GM10248 (cell line): ENCODE measurements at places on chromosomes 3 and 15.

DNA sequence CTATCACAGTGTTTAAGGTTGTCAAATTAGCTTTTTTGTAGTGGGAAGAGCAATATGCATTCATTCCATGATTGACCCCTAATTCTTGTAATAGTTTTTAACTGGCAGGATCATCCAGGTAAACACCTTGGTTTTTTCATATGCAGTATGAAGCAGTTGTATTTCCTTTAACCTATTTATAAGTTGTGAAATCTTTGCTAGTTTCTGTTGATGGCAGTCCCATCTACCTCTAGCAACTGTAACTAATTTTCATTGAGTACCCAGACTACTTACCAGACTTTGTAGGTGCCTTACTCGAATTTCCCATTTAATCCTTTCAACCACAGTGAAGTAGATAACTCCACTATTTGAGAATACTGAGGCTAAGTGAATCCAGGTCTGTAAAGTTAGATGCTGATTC lies 6.1 kb downstream of the FXR1 start:
- DNase-seq = no peak

DNA sequence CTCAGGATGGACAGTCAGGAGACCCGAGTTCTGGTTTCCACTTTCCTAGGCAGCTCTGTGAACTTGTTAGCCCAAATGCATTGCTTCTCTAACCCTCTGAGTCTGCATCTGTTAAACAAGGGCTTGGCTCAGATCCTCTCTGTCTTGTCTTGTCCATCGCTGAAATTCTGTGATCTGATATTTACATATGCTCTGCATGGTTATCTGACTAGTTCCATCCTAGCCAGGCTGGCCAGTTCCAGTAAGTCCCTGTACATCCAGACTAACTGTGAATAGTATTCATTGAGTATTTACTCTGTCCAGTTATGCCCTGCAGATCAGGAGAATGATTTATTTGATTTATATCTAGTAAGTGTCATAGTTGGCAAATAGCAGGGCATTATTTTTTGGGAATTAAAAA lies 27.0 kb upstream of the SV2B start:
- no peak for DNase-seq

GRCh38 chr3:189896533-189896932 lies 224.2 kb downstream of the P3H2 start:
- no peak for DNase-seq

- DNase-seq = no peak
Observed at GRCh38 chr3:155236473-155236872, 57.0 kb downstream of the STRIT1 start.

DNA sequence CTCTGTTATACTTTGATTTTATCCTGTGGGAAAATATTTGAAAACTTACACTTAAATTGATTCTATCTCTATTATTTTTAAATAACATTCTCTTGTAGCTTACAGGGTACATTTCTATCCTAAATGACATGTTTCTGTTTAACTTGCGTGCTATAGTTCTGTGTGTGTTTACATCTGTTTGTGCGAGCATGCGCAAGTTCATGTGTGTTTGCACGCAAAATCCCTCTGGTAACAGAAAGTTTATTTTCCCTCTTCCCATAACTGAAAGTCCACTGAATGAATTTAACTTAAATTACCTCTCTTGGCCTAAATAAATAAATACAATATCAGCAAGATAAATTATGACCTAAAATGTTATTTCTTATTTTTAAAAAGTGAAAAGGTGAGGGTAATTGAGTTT lies 117.3 kb upstream of the NEO1 start:
- no peak for DNase-seq

GRCh38 chr15:94086341-94086740 lies 145.0 kb upstream of the MCTP2 start:
- no peak for DNase-seq

DNA sequence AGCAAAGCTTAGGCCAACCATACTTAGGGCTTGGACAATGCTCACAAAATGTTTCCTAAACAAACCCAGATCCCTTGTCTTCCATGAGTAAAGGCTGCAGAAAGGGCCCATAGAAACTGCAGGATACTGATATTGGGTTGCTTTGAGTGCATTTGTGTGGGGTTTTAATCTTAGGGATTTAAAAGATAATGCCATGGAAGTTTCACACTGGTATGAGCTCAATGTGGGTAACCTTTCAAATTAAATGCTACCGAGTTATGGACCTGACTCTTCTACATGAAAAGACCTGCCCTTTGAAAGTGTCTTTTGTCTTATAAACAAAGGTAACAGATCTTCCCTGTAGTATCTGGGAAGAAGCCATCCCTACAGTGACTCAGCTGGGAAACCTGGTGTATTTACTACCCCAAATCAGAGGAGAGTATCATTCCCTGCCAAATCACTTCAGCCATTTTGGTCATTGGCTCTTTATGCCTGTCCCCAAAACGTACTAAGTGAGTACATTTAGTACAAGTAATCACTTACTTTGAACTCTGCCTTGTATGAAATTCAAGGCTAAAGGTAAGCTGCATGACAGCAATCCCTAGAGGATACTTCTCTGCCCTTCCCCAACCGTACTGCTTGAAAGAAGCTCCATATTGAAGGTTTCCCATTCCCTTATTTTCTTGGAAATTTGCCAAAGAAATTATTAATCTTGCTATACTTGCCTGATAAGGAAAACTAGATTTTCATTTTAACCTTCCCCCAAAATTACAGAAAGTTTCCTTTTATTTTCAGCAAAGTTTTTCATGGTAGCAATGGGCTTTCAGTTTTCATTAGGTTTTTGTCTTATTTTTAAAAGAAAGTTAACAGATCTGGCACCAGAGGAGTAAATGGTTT lies 7.2 kb downstream of the TM4SF1 start:
- no peak for DNase-seq

GRCh38 chr15:35533130-35534110 lies 12.5 kb downstream of the DPH6 start:
- DNase-seq = no peak

DNA sequence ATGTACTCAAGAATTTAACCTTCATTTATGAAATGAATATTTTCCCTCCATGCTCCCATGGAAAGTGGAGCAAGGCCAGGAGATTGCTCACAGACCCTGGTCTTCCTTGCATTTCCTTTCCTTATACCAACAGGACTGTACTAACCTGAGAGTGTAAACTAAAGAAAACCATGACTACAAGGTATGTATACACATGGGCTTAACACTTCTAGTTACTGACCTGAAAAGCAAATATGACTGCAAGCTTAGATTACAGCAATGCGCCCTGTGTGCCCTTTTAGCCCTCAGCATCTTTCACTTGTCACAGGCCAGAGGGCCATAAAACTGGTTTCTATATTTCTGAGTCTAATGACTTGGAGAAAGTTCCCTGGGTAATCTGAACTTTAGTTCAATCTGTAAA lies 52.1 kb downstream of the NEK10 start:
- no peak for DNase-seq

- no peak for DNase-seq
Observed at GRCh38 chr3:117400303-117400702, 690.7 kb downstream of the TUSC7 start.

DNA sequence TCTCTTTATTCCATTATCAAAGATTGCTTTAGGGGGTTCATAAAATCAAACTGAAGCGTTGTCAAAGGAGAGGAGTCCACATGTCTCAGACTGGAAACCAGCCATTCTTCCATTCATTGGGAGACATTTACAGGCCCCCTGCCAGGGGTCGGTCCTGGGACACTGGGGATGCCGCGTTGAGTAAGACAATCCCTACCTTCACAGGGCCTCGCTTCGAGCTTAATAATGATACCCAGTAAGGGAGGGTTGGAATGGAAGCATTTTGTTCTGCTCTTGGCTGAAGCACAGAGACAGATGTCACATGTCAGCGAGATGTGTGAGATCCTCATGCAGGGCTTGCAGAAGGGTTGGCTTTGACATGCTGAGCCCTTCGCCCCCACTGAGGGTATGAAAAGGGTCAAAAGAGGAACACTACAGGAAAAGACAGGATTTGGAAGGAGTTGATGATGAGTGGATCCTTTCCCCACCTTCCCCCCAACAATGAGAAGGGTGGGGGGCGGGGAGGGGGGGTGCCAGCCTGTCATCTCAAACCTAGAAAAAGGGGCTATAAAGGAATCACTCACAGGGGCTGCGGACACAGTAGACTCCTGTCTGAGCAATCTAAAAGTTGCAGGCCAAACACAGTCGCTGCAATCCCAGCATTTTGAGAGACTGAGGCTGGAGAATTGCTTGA lies 25.6 kb upstream of the ARL8B start:
- no peak for DNase-seq

DNA sequence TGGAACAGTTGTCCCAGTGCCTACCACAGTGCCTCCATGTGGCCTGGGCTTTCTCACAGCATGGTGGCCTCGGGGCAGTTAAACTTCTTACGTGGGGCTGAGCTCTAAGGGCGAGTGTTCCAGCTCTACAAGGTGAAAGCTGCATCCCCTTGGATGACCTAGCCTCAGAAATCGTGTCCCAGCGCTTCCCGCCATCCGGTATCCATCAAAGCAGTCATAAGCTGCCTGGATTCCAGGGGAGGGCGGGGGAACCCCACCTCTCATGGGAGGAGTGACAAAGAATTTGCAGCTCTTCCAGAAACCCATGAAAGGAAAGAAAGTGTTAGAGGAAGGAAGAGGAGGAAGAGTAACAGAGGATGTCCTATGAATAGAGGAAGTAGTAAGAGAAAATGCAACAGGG lies 45.8 kb upstream of the CCDC174 start:
- no peak for DNase-seq

GRCh38 chr3:37594873-37595783 lies 266.6 kb upstream of the CTDSPL start:
- no peak for DNase-seq

DNA sequence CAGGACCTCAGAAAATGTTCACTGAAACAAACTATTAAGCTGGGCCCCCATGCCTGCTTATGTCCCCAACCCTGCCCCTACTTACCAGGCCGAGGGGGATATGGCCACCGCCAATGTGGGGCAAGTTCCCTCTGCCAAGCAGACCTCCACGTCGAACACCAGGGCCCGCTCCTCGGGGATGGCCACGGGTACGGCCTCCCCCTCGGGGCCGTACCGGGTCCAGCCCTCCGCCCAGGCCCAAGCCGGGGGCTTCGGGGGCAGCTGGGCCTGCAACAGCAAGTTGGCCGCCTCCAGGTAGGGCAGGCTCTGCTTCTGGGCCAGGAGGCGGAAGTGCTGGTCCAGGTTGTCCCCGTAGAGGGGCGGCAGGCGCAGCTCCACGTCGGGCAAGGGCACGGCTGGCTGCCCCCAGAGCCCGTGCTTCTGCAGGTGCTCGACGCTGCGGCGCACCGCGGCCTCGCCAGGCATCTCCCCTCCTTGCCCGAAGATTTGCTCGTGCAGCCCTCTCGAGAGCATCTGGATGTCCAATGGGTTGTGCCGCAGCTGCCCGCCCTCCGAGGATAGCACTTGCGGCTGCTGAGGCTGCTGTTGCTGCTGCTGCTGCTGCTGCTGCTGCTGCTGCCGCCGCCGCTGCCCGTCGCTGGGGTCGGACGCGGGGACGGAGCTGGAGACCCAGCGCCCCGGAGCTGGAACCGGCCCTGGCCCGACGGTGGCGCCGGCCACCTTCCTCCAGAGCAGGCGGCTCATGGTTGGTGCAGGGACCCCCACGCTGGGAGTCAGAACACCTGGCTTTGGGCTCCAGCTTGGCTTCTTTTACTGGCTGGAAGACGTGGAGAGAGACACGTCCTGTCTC lies 1.4 kb downstream of the POLG start:
- no peak for DNase-seq

DNA sequence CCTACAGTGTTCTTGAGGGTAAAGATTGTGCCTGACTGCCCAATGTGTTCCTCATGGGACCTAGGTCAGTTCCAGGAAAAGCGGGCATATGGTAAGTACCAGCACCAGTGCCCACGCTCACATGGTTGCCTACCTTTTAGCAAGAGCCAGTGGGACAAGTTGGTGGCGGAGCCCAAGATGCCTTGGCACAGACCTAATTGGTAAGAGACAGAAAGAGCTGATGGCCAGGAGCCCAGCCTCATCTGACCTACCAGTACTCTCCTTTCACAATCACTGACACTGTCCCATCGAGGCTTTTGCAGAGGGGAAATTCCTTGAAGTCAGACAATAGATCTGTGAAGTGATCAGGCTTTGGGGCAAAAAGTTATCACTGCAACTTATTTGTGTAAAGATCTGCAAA lies 98.4 kb upstream of the BCL6 start:
- no peak for DNase-seq

DNA sequence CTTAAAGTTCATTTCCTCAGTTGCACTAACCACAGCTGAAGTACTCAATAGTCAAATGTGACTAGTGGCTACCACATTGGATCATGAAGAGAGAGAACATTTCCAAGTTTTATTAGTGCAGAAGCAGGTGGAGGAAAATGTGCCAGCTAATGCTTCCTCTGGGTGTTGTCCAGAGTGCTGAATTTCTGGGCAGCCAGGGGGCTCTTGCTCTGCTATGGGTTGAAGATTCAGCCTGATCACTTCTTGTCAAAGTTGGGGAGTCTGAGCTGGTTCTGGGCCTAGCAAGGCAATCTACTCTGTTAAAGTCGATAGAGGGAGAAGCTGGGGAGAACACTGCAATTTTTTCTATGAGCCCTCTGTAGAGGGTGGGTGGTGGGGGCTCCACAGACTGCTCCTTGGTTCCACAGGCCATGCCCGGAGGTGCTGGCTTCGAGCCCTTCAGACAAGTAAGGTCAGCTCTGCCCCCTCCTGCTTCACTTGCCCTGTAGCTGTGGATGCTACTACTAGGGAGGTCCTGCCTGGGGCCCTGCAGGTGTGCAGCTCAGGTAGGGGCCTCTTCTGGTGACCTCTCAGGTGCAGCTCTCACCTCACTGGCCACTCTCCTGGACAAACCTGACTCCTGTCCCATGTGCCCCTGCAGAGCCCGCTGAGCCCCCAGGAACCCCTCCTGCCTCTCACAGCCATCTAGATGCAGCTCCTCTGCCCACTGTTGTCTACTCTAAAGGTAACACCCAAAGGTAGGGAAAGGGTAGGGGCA lies 8.2 kb downstream of the ALG3 start:
- peak; percentile 26 for DNase-seq

DNA sequence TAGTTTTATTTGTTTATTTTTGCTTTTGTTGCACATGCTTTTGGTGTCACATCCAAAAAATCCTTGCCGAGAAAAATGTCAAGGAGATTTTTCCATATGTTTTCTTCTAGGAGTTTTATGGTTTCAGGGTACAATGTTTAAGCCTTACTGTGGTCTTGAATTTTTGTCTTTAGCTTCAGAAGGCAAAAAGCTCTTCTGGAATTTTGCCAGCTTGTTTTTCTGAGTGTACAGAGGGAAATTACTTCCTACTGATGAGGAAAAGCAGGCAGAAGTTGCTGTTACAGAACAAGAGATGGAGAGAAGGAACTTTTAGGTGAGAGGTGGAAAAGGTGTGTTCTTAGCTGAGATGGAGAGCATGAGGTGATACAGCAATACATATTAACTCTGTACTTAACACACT lies 59.6 kb downstream of the UBE2E2 start:
- no peak for DNase-seq

- DNase-seq = no peak
Observed at GRCh38 chr3:73094951-73095350, 33.5 kb downstream of the EBLN2 start.

DNA sequence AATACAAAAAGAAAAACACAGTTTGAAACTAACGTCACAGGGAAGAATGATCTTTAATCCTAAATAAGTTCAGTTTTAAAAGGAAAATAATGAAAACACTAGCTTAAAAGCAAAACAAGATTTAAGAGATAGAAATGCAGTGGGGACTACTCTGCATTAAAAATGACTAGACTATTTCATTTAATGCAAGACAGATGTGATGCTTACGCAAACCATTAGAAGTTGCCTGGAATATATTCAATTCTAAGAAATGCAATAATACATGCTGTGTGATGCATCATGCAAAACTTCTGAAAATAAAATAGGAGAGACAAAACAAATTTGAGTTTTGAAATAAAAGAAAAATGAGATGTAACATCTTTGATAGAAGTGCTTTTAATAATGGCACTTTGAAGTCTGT lies 97.6 kb upstream of the STRIT1 start:
- DNase-seq = no peak

- no peak for DNase-seq
Observed at GRCh38 chr3:127682561-127682960, 9.8 kb downstream of the ABTB1 start.
